ENCODE measurements at places on chromosomes 7 and 10. TPM values are rescaled to one million over a fixed set of nuclear protein-coding genes. Genes with fewer than 3 reads are reported as not detected.

Gene ITGB8
- 13.6 TPM for total RNA-seq

DNA sequence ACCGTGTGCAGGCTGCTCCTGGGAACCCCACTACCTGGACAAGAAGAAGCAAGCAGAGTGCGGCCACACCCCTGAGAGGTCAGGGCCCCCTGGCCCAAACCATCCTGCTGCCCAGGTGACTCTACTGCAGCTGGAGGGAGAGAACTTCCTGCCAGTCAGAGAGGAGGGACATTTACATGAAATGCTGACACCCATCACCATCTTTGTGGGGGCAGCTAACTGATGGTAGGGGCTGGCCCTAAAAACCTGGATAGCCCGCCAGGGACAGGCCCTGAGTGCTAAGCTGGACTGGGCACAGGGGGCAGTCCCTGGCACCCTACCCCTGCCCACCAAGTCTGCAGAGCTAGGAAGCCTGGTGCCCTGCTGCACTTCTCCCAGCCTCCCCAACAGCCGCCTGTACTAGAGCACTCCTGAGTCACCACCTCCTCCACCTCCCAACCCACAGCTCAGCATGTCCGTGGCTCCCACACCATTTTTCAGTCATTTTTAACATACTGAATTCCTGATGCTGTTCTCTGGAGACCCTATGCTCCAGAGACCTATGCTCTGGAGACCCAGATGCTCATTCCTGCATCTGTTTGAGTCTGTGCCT lies 27.5 kb downstream of the DPCD start:
- DNase-seq: no peak

Gene GIMAP2
- total RNA-seq: 8.3 TPM

- peak; percentile 68 for DNase-seq
Measured at GRCh38 chr10:598415-599170, 90.9 kb downstream of the DIP2C start.

- no peak for DNase-seq
Measured at GRCh38 chr7:19410106-19410505, 264.9 kb upstream of the FERD3L start.

GRCh38 chr7:47340517-47340916 lies 241.4 kb downstream of the TNS3 start:
- DNase-seq: no peak

Gene ABCB1
- 4.1 TPM for total RNA-seq

DNA sequence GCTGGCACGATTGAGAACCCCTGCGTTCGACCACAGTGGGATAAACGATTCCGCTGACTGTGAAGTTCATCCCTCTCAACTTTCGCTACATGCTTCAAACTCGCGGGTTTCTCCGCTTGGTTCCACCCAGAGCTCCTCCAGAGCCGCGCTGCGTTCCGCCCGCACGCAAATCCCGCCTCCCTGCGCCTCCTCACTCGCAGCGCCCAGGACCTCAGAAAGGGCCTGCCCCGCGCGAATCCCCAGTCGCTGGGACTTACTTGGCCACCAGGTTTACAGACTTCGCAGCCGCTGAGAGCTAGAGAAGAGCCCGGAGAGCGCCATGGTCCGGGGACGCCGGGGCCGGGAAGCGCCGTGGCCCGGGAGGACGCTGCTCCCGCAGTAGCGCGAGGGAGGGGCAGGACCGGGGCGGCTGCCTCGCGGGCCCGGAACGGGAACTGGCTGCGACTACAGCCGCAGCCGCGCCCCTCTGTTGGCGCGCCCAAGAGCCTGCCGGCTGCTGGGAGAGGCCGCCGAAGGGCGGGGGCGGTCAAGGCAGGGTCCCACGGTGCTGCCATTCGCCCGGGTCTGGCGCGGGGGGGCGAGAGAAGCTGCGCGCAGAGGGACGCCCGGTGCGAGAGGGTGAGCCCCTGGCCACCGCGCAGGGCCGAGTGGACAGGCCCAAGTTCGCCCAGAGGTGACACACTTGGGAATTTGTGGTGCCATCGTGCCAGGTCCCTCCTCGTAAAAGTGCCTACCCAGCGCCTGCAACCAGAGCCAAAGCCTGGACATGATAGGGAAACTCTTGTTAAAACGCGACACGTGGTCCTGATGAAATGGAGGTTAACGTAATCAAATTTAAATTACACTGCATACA lies at the start of gene NOD1:
TSS of gene NOD1 (minus strand) at position 436 of the 853 bp plus-strand sequence. CDS start 21,863 bp downstream, outside the sequence.
- DNase-seq: peak; percentile 92

- DNase-seq: no peak
Measured at GRCh38 chr10:43284341-43284910, 17.6 kb upstream of the RASGEF1A start.

- no peak for DNase-seq
Measured at GRCh38 chr10:4102802-4103344, 317.9 kb upstream of the KLF6 start.

- DNase-seq: no peak
Measured at GRCh38 chr10:21022821-21023220, 125.7 kb upstream of the NEBL start.

GRCh38 chr10:25627606-25628005 lies 306.4 kb upstream of the MYO3A start:
- DNase-seq: no peak

Gene GIMAP8
- 15.4 TPM for total RNA-seq

GRCh38 chr10:14184841-14185315 lies 145.8 kb downstream of the FRMD4A start:
- no peak for DNase-seq

DNA sequence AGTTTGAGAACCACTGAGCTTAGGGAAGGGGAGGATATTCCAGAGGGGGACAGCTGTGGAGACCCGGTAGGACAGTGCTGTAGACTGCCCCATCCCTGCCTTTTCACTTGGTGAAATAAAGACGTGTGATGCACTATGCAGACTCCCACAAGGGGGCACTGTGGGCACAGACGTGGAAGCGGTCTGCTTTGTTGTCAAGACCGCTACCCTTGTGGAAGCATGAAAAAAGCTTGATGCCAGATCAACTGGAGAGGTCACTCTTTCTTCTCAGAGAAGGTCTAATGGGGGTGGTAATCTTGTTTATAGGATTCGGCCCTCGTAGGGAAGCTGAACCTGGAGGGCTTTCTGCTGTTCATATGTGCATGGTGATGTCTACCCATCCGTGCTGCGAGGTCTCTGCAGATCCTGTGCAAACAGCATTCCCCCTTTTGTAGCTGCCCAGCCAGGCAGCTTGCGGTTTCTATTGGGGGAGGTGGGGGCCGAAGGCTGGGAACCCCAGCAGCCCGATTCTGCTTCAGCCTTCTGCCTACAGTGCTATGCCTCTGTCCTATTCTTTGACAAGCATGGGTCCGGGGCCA lies 13.7 kb downstream of the RPS24 start:
- DNase-seq: peak; percentile 96

DNA sequence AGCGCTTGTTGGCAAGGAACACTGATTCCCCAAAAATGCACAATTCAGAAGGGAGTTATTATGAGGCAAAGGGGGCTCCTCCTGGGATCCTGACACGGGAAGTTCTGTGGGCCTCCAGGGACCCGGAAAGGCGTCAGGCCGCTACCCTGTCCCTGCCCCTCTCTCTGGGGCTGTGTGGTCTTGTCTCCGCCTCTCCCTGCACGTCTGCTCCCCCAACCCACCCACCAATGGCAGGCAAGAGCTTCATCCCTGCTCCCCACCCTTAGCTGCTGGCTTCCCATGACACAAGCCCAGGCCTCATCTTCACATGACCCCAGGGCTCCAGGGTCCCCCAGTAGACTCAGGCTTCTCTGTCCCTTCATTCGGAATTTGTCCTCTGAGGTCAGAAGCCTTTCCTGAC lies 31.0 kb upstream of the ADRB1 start:
- DNase-seq: no peak

GRCh38 chr10:85026878-85027467 lies 698.6 kb downstream of the CCSER2 start:
- DNase-seq: no peak

DNA sequence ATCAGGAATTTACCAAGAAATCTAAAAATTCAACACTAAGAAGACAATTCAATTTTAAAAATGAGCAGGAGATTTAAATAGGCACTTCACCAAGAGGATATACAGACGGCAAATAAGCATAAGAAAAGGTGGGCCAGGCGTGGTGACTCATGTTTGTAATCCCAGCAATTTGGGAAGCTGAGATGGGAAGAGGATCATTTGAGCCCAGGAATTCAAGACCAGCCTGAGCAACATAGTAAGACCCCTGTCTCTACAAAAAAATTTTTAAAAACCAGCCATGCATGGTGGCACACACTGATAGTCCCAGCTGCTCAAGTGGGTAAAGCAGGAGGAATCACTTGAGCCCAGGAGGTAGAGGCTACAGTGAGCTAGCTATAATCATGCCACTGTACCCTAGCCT lies 3.5 kb upstream of the AKR1D1 start:
- no peak for DNase-seq

DNA sequence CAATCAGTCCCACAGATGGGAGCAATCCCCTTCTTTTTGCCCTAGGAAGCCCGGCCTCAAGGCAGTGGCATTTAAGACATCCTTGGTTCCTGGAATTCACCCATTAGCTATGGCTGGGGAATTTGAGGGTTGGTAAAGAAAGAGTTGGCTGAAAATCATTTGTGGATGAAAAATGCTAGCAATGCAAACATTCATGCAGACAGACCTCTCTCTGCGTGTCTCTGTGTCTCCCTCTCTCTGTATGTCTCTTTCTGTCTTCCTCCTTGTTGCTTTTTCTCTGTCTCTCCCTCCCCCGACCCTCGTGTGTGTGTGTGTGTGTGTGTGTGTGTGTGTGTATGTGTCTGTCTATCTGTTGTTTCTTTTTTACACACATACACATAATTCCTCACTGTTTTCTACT lies 19.4 kb downstream of the LDB3 start:
- DNase-seq: no peak

GRCh38 chr10:112524641-112525040 lies 77.6 kb downstream of the VTI1A start:
- no peak for DNase-seq

Gene PPP1R9A
- 7.3 TPM for total RNA-seq

- no peak for DNase-seq
Measured at GRCh38 chr7:24477398-24478136, 95.7 kb upstream of the PALS2 start.

DNA sequence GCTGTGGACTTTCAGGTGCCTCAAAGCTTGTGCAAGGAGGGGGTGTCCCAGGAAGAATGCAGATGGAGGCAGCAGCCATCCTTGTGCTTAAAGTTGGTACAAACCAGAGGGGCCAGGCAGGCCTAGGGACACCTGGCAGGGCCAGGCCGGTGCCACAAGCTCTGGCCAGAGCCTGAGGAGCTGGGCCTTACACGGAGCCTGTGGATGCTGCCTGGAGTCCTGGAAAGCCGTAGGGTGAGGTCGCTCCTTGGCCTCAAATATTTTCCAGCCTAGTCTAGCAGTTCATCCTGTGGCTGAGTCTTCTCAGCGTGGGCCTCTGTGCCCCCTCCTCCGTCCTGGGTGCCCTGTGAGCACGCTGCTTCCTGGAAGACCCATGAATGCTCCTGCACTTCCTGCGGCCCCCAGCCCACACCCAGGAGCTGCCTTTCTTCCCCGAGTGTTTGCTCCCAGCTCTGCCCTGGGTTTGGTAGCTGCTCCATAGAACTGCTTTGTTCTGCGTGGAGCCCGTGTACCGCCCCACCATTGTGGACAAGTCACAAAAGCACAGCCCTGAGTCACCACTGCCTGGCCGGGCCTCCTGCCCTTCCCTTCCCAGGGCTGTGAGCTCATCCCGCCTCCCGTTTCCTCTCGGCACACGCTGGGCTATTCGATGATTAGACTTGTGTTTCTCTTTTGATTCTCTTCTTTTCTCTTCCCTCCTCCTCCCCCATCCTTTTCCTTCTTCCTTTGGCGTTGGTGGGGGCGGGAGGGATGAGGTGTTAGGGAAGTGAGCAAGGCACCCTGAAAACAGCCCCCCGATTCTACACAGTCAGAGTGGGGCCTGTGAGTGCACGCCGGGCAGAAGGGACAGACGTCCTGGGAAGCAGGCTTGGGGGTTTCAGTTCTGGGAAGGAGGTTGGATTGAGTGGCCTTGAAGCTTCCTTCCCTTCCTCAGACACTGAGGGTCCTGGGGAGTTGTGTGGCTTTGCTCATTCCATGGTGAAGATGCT lies 73.2 kb upstream of the SHH start:
- DNase-seq: no peak

- DNase-seq: no peak
Measured at GRCh38 chr10:124379609-124380193, 39.0 kb downstream of the OAT start.

Gene PTF1A
- total RNA-seq: not detected

DNA sequence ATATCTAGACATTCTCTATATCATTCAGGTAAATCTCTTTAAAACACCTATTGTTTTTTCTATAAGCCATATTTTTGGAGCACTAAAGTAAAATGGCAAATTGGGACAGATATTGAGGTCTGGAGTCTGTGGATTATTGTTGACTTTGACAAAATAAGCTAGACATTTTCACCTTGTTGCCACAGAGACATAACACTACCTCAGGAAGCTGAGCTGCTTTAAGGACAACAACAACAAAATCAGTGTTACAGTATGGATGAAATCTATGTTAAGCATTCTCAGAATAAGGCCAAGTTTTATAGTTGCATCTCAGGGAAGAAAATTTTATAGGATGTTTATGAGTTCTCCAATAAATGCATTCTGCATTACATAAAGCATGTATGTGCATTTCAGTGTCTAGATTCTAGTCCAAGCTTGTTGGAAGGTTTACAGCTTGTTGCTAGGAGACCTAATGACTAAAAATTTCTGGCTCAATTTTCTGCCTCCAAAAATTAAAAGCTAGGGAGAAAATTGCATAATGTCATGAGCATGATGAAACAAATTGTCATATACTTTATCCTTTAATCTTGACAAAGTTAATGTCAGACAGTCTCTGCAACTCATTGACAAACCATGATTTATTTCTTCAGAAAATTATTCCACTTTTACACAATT lies 18.3 kb downstream of the LIPM start:
- no peak for DNase-seq

- no peak for DNase-seq
Measured at GRCh38 chr7:12229046-12229445, 18.0 kb downstream of the TMEM106B start.
